ENCODE measurements at places on chromosomes 6 and 20.
A peak's percentile ranks its signal among the peaks of the same experiment; 100 is the strongest.

GRCh38 chr20:58716476-58717277 is 24.1 kb downstream of the NPEPL1 start:
- DNase-seq, result no peak

- no peak for DNase-seq
These were observed 100.6 kb upstream of the DUSP22 start for GRCh38 chr6:191487-192312.

DNA sequence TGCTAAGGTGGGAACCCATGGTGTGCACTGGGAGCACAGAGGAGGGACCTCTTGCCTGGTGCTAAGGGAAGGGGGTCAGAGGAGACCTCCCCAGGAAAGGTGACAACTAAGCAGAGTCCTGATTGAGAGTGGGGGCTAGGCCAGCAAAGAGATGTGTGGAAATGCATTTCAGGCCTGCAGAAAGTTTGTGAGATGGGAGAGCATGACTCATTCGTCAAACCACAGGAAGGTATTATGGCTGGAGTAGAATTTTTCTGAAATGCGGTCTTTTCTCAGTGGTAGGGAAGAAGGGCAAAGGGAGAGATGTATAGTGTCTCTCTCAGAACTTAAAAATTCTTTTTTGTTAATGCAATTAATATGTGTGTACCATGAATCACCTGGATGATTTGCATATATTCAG is 23.6 kb upstream of the EDN1 start:
- DNase-seq, result no peak

DNA sequence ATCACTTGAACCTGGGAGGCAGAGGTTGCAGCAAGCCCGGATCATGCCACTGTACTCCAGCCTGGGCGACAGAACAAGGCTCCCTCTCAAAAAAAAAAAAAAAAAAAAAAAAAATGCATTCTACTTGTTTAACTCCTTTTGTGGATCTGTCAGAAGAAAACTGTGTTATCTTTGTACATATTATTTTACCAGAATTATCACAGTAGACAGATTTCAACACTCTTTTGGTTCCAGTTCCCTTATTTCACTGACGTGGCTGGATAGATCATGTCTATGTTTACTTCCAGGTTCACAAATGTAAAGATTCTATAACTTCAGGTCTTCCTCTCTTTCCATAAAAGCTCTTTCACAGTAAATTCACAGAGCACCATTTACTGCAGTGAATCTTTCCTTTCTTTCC is 18.4 kb downstream of the NUDT3 start:
- no peak for DNase-seq

DNA sequence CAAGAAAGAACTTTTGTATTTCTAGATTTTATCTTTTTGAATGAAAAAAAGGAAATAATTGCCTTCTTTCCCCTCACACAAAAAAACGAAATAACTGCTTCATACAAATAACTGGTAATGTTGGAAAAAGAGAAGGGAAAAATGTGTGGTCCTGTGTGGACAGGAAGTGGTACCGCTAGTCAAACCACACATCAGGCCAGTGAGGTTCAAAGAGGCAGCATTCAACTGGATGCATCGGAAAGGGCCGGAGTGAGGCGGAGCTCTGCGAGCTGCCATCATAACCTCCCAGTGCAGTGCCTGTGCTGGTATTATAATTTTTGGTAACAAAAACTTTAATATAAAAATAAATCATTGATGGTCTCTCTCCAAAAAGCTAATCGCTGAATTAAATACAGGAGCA is 111.2 kb downstream of the IRF4 start:
- peak; percentile 51 for DNase-seq

GRCh38 chr6:34969662-34970265 is 80.7 kb downstream of the ANKS1A start:
- no peak for DNase-seq

Measured in activated CD4-positive, alpha-beta T cell treated with anti-CD3 and anti-CD28 coated beads, Interleukin-2, amount 50 U/mL, for 48 hours (primary cell).